Spinal cord (tissue), 10 donors: ENCODE measurements at places on chromosomes 11 and 22. TPM values are rescaled to one million over a fixed set of nuclear protein-coding genes. Genes with fewer than 3 reads are reported as not detected.

The SEZ6L gene
- 31.6 TPM for total RNA-seq

The APOL6 gene
- total RNA-seq, result 10.7 TPM

The POTEH gene
- total RNA-seq, result not detected

The TSSK2 gene
- total RNA-seq, result not detected

The F2 gene
- 0.39 TPM for total RNA-seq

The CD248 gene
- total RNA-seq, result 10.9 TPM

The CABP4 gene
- total RNA-seq, result 0.39 TPM

The LMNTD2 gene
- total RNA-seq, result 0.79 TPM

The TEX12 gene
- total RNA-seq, result 0.17 TPM

The SLC22A6 gene
- 25.0 TPM for total RNA-seq

The DRD2 gene
- total RNA-seq, result 1.7 TPM

The ZP1 gene
- total RNA-seq, result not detected

The DDI1 gene
- not detected for total RNA-seq

The HTR3B gene
- total RNA-seq, result not detected

The OR8G5 gene
- not detected for total RNA-seq

The CDC42BPG gene
- total RNA-seq, result 2.0 TPM
